ENCODE measurements at places on chromosomes 7 and 10.
A peak's percentile ranks its signal among the peaks of the same experiment; 100 is the strongest.

DNA sequence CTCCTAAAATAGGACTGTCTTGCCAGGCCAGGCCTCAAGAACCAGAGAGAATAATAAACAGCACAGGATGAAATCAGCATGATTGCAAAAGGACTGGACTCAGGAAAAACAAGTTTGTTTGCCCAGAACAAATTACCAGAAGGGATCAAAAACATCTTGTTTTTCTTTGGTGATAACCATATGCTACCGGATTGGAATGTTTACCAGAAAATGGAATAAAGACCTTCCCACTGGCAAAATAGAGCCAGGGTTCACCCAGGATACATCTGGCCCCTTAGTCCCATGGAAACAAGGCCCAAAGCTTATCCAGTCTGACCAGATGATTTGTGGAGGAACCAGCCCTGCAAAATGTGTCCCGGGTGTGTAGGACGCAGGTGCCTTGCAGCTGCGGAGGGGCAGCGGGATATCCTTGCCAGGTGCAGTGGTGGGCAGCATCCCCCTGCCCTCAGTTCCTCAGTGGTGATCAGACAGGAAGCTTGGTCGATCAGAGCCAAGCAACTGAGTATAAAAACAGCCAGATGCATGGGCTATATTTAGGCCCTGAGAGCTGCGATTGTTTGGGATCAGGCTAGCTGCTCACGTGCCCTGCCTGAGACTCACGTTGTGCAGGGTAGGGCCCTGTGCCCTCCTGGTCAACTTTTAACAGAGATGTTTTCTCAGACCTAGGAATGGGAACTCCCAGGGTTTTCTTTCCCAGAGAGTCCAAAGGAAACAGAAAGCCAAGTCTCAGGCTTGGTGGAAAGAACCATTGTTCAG is 4.6 kb upstream of the ZNF22 start:
- DNase-seq, result no peak

GRCh38 chr10:72885953-72886352 is 7.6 kb upstream of the OIT3 start:
- no peak for DNase-seq

DNA sequence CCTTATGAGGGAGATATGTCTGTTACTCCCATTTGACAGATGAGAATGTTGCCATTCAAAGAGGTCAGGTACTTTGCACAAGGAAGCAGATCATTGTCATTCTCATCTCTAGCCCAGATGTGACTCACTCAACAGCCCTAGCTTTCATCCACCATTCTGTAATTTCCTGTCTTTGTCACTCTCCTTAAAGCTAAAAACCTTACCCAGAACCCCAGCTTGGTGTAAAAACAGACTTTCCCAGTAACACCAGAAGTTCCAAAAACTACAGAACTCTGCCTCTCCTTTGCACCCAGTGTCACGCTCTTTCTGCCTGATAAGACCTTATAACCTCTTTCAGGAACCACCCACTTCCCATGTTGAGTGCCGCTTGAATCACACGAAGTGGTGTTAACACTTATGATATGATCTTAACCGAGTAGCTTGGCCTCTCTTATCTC is 89.1 kb upstream of the SP4 start:
- no peak for DNase-seq

DNA sequence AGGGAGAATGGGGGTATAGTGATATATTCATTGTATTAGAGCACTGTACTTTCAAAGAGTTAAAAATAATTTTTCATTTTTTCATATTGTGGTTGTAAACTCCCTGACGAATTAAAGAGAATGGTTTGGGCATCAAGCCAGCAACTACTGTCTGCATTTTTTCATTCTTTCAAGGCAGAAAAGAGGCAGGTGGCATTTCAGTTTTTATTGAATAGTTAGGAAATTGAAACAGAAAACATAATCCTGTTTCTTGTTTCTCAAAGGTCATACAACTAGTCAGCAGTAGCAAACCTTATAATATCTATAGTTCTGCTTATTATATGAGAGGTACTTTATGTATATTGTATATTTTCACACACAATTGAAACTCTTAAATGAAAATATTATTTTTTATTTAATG is 303.9 kb upstream of the KCND2 start:
- DNase-seq, result no peak

- no peak for DNase-seq
Observed at GRCh38 chr10:115866174-115866573, 406.8 kb downstream of the GFRA1 start.

DNA sequence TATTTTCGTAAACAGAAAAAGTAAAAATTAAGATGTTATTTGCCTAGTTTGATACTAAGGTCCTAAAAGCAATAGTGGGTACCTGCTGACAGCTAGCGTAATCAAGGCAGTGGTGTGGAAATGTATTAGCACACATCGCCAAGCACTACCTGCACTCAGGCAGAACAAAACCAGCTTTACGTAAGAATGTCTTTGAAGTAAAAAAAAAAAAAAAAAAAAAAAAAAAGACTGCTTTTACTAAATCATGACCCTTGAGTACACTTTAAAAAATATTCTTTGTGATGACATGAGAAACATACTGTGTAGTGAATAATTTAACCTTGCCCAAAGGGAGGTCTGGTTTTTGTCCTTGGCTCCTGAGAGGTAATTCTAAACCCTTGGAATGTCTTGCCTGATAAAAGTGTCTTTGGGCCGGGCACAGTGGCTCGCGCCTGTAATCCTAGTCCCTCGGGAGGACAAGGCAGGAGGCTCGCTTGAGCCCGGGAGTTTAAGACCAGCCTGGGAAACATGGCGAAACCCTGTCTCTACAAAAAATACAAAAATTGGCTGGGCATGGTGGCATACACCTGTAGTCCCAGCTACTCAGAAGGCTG is 12.7 kb downstream of the XRCC2 start:
- no peak for DNase-seq

GRCh38 chr10:75955973-75956502 is 524.6 kb downstream of the LRMDA start:
- DNase-seq, result no peak

- no peak for DNase-seq
Observed at GRCh38 chr7:103691291-103691690, 245.3 kb upstream of the SLC26A5 start.

GRCh38 chr10:113967126-113967525 is 76.5 kb upstream of the ADRB1 start:
- DNase-seq, result no peak

GRCh38 chr7:76234931-76235441 is 33.3 kb downstream of the SRRM3 start:
- DNase-seq, result peak; percentile 35

GRCh38 chr10:128695931-128696330 is 569.7 kb upstream of the MKI67 start:
- DNase-seq, result no peak

DNA sequence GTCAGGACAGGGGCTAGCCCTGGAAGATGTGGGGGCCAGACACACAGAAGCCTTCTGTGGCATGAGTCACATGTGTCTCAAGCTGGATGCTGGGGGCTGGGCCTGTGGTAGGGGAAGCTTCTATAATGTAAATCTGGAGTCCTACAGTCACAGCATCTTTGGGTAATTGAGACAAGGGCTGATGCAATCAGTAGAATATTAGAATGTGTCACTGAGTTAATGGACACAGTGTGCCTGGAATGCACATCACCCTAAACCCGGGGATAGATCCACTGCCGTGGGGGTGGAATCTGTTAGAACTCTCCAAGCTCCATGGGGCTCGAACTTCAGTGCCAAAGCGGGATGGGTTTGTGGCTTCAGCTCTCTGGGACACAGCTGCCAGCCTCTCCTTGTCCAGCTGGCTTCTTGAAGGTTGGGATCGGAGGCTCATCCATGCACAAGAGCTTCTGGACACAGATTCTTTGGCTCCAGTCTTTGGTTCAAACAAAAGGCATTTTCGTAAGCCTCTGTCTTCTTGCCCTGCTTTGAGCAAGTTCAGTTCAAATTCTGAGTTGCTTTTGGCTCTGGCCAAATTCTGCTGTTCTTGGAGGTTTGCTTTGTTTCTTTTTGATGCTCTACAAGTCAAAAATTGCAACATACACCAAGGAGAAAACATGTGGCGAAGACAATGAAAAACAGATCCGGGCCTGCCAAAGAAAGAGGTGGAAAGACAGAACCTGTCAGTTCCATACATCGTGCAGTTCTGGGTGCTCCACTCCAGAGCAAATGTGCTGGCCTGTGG is 194.8 kb upstream of the ZNF32 start:
- DNase-seq, result no peak

GRCh38 chr7:148708026-148708885 is 9.6 kb downstream of the CUL1 start:
- DNase-seq, result no peak

GRCh38 chr7:73350306-73351068 is 22.5 kb downstream of the FKBP6 start:
- no peak for DNase-seq

- no peak for DNase-seq
Observed at GRCh38 chr10:60235001-60235400, 154.7 kb downstream of the ANK3 start.

- DNase-seq, result no peak
Observed at GRCh38 chr7:105980645-105981396, 17.8 kb downstream of the CDHR3 start.

DNA sequence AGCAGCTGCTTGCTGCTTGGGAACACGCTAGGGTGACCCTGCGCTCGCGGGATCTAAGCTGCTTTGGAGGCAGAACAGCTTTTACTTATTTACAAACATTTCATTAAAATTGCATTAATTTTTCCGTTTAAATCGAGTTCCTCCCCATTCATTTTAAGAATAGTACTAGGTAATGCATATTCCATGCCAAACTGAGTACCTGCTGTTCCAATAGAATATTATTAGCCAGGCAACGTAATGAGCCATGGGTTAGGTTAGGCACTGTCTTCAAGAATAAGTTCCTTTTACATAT is 860 bp downstream of the EXOC6 start:
- no peak for DNase-seq
